ENCODE measurements at places on chromosomes 1 and 21. TPM values are rescaled to one million over a fixed set of nuclear protein-coding genes. Genes with fewer than 3 reads are reported as not detected.

TMEM201 gene
- 31.6 TPM for total RNA-seq

PTPRC gene
- total RNA-seq, result 333 TPM

LCE2C gene
- not detected for total RNA-seq

PIGR gene
- total RNA-seq, result not detected

PTPN22 gene
- 57.8 TPM for total RNA-seq

CD2 gene
- 284 TPM for total RNA-seq

FCER1G gene
- 0.71 TPM for total RNA-seq

CYP4A11 gene
- total RNA-seq, result not detected

- H3K27me3 ChIP-seq, result no peaks in the 10 kb centered on the region
- H3K27ac ChIP-seq, result no peak overlapping the region
- H3K4me3 ChIP-seq, result no peak overlapping the region
Measured at GRCh38 chr1:167423684-167424619, 94.4 kb downstream of the CD247 start.

- H3K27ac ChIP-seq, result no peak overlapping the region
- DNase-seq, result no peak
- H3K27me3 ChIP-seq, result no peaks in the 10 kb centered on the region
- no peak overlapping the region for H3K4me3 ChIP-seq
Measured at GRCh38 chr1:208496467-208497371, 252.5 kb upstream of the PLXNA2 start.

DNA sequence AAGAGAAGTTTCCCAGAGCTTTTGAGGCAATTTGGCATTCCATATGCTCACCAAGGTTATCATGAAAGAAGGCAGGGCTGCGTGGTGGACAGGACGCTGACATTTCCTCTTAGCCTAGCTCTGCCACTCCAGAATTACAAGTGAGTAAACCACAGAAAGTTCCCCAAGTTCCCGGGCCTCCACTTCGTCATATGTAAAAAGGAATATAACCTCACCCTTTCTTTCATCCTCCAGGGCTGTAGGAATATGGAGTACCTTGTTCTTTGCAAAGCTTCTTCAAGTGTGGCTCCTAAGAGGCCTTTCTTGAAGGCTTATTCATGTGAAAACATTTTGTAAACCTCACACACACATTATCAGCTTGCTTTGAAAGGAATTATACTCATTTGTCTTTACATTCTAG lies 210.2 kb downstream of the GREM2 start:
- no peak for DNase-seq
- no peak overlapping the region for H3K4me3 ChIP-seq
- H3K36me3 ChIP-seq, result no peaks in the 10 kb centered on the region
- H3K27me3 ChIP-seq, result no peaks in the 10 kb centered on the region
- H3K27ac ChIP-seq, result no peak overlapping the region

- no peaks in the 10 kb centered on the region for H3K4me1 ChIP-seq
- no peaks in the 10 kb centered on the region for H3K27me3 ChIP-seq
- H3K27ac ChIP-seq, result no peak overlapping the region
Measured at GRCh38 chr1:86201311-86201710, 44.7 kb upstream of the COL24A1 start.

- DNase-seq, result no peak
- H3K27ac ChIP-seq, result no peak overlapping the region
- H3K36me3 ChIP-seq, result no peaks in the 10 kb centered on the region
- no peak overlapping the region for H3K4me3 ChIP-seq
- peaks cover 10% of the 10 kb centered on the region for H3K4me1 ChIP-seq
- H3K27me3 ChIP-seq, result peaks cover 22% of the 10 kb centered on the region
Measured at GRCh38 chr1:229032375-229032774, 238.5 kb upstream of the RAB4A start.

DNA sequence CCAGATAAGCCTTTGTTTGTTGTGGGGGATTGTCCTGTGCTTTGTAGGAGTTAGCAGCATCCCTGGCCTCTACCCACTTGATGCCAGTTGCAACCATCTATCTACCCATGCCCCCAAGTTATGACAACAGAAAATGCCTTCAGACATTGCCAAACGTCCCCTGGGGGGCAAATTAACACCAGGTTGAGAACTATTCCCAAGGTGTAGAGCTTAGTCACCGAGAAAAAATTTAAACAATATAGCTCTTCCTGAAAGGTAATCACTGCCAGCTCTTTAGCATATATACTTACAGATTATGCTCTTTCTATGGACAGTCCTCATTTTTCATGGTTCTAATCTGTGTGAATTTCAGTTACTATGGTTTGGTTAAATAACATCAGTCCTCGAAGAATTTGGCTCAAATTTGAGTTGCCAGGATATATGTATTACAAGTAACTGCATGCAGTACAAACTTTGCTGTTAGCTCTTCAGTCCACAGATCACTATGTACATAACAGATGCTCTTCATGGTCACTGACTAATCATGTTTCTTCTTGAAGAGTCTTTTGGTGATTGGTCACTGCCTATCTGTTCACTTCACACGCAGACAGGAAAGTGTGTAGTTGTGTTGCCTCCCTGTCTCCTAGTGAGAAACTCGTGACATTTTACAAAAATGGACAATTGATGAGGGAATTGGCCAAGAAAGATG lies 25.2 kb downstream of the MAPKAPK2 start:
- no peaks in the 10 kb centered on the region for H3K27me3 ChIP-seq
- no peak overlapping the region for H3K4me3 ChIP-seq
- H3K36me3 ChIP-seq, result peaks cover 11% of the 10 kb centered on the region
- peaks cover 78% of the 10 kb centered on the region for H3K4me1 ChIP-seq
- no peak overlapping the region for H3K27ac ChIP-seq
- DNase-seq, result no peak

DNA sequence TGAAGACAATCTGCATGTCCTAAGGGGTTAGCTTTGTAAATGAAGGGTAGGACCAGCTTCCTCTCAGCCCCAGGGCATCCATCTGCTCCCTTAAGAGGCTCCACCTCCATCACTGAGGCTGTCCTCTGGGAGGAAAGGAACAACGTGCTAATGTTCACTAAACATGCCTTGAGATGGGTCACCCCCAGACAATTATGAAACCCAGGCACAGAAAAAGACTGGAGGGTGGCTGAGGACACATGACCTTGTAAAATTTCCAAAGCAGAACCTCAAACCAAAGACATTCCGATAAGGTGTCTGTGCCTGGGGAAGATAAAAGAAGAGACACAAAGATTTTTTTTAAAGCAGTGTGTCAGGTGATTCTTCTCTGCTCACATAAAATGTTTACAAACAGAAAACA lies 37.6 kb upstream of the ZNF124 start:
- no peaks in the 10 kb centered on the region for H3K27me3 ChIP-seq
- peaks cover 60% of the 10 kb centered on the region for H3K36me3 ChIP-seq
- no peak for DNase-seq
- peak overlapping the region; percentile 38 for H3K27ac ChIP-seq
- peak overlapping the region; percentile 86 for H3K4me3 ChIP-seq
- H3K4me1 ChIP-seq, result peaks cover 45% of the 10 kb centered on the region

DNA sequence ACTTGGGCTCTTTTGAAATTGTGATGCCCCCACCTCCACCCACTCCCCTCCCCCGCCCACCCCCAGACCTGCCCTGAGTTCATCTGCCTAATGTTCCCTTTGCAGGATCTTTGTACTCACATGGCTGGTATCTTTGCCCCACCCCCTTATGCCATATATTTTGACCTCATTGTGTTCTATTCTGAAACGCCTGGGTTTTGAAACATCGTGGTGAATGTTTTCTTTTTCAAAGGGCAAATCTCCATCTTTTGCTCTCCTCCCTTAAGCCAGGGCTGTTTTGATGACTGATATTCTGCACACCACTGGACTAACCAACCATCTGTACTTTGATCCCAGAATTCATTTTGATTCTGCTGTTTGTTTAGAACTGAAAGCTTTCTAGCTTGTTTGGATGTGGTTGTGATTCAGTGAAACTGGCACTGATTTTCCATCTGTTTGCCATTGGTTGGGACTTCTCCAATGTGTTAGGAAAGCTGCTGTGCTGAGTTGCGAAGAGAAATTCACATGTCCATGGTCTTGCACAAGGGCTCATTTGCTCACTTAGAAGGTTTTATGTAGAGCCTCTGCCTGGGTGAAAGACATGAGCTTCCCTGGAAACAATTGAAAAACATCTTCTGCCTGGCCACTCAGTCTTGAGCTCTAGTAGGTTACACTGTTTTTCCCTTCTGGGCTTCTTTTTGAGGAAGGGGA lies 16.5 kb downstream of the SMAP2 start:
- peak overlapping the region; percentile 80 for H3K27ac ChIP-seq
- peaks cover 78% of the 10 kb centered on the region for H3K4me1 ChIP-seq
- H3K36me3 ChIP-seq, result peaks cover 63% of the 10 kb centered on the region
- DNase-seq, result no peak
- H3K27me3 ChIP-seq, result no peaks in the 10 kb centered on the region

GRCh38 chr1:226655251-226656163 lies 83.6 kb downstream of the ITPKB start:
- H3K27me3 ChIP-seq, result no peaks in the 10 kb centered on the region
- peak overlapping the region; percentile 84 for H3K27ac ChIP-seq
- H3K4me1 ChIP-seq, result peaks cover 67% of the 10 kb centered on the region
- H3K4me3 ChIP-seq, result peak overlapping the region; percentile 39

GRCh38 chr1:116062201-116062600 lies 49.0 kb upstream of the MAB21L3 start:
- DNase-seq, result no peak
- H3K36me3 ChIP-seq, result no peaks in the 10 kb centered on the region
- no peak overlapping the region for H3K27ac ChIP-seq

DNA sequence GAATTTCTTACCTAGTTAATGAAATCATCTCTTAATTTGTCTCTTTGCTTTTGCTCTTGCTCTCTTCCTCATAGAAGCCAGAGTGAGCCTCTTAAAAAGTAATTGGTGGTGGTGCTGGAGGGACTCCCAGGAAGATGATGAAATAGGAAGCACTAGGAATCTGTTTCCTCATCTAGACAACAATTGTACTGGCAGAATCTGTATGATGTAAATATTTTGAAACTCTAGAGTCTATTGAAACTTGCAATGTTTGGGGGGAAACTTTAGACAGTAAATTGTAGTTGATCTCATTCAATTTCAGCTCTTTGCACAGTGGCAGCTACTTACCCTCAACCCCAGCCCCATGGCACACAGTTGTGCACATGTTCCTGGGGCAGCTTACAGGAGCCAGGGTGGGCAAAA lies 10.6 kb downstream of the RGSL1 start:
- H3K27ac ChIP-seq, result no peak overlapping the region
- no peak for DNase-seq
- no peaks in the 10 kb centered on the region for H3K36me3 ChIP-seq

DNA sequence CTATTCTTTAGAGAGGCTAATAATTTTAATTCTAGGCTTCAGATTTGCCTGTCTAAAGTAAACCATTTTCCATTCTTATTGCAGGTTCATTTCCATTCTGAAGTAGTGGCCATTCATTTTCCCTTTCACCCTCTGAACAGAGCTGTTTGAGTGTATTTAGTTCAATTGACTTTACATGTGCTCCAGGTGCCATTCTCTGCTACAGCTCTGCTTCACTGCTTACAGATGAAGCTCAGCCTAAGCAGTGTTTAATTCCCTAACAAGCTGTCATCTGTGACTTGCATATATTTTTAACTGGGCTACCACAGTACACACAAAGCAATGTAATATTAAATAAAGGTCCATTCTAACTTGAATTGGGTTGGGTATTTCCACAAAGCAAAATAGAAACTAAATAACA lies 1031.6 kb downstream of the KCNT2 start:
- H3K4me3 ChIP-seq, result no peak overlapping the region
- H3K4me1 ChIP-seq, result no peaks in the 10 kb centered on the region

- no peak overlapping the region for H3K4me3 ChIP-seq
- no peaks in the 10 kb centered on the region for H3K27me3 ChIP-seq
- H3K4me1 ChIP-seq, result peaks cover 45% of the 10 kb centered on the region
- no peak for DNase-seq
Measured at GRCh38 chr1:33094971-33095604, 14.1 kb downstream of the AZIN2 start.

DNA sequence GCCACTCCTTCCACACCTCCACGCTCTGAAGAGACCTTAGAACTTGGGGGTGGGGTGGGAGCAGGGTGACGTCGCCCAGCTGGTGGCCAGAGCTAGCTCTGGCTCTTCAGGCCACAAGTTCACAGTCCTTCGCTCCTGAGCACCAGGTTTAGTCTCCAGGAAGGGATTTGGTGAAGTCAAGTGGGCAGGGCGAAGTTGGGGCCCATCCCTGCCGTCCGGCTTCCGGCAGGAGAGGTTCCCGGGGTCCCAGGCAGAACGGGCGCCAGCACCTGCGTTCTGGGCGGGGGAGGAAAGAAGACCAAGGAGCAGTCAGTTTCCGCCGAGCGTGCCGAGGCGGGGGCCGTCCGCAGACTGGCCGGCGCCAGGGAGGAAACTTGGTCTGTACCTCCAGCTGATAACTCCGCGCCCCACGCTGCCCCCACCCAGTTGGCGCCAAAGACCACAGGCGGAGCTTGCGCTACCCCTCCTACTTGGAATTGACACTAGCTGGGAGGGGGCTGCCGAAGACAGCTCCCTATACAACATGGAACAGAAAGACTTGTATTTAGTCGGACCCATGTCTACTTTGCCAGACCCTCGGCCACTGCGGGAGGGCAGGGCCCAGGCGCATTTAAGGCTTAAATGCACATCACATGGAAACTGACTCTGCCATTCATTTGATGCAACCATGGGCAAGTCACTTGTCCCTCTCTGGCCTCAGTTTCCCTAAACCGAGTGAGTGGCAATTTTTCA lies 995 bp downstream of the ID3 start:
- no peak for DNase-seq
- peaks cover 40% of the 10 kb centered on the region for H3K27me3 ChIP-seq
- peak overlapping the region; percentile 66 for H3K27ac ChIP-seq
- peaks cover 14% of the 10 kb centered on the region for H3K36me3 ChIP-seq

DNA sequence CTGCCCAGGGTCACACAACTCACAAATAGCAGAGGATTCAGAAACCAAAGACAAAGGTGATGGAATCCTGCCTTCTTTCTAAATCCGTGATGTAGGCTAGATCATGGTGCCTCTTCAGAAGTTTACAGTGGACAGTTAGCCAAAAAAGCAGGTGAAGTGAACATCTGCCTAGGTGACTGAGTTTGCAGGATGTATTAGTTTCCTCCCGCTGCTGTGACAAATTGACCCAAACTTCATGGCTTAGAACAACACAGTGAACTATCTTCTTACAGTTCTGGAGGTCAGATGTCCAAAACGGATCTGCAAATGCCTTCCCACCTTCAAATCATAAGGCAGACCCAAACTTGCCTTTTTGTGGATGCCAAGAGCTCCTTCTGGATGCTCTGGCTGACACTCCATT lies 3.2 kb upstream of the TMEM51 start:
- H3K27ac ChIP-seq, result no peak overlapping the region
- DNase-seq, result no peak
- H3K4me3 ChIP-seq, result no peak overlapping the region
- peaks cover 59% of the 10 kb centered on the region for H3K27me3 ChIP-seq

- H3K4me3 ChIP-seq, result no peak overlapping the region
- no peaks in the 10 kb centered on the region for H3K27me3 ChIP-seq
- no peaks in the 10 kb centered on the region for H3K36me3 ChIP-seq
- H3K4me1 ChIP-seq, result peaks cover 8% of the 10 kb centered on the region
Measured at GRCh38 chr1:8249838-8250237, 68.1 kb upstream of the SLC45A1 start.

DNA sequence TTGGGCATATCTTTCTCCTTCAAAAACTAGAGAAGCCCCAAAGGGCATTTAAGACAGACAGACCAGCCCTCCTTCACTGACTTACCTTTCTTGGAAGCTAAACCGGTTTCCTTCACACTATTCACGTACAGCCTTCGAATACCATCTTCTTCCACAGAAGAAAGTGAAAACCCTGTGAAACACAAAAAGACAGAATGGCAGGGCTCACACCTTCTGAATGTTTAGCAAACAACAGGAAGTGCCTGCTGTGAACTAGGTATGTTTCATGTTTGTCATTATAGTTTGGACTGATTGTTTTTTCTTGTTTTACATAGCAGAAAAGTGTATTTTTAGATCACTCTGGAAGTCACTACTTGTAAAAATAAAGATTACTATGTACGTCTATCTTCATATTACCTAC lies 148.6 kb upstream of the KRTAP19-8 start:
- H3K36me3 ChIP-seq, result peaks cover 55% of the 10 kb centered on the region
- H3K4me1 ChIP-seq, result peaks cover 76% of the 10 kb centered on the region
- peak overlapping the region; percentile 75 for H3K4me3 ChIP-seq
- no peak for DNase-seq
